Suppressor macrophage treated with lipopolysaccharide for 4 hours (primary cell): ENCODE measurements at places on chromosomes 2 and 18.

GRCh38 chr2:120963997-120964705 is 228.5 kb downstream of the GLI2 start:
- DNase-seq, result no peak

DNA sequence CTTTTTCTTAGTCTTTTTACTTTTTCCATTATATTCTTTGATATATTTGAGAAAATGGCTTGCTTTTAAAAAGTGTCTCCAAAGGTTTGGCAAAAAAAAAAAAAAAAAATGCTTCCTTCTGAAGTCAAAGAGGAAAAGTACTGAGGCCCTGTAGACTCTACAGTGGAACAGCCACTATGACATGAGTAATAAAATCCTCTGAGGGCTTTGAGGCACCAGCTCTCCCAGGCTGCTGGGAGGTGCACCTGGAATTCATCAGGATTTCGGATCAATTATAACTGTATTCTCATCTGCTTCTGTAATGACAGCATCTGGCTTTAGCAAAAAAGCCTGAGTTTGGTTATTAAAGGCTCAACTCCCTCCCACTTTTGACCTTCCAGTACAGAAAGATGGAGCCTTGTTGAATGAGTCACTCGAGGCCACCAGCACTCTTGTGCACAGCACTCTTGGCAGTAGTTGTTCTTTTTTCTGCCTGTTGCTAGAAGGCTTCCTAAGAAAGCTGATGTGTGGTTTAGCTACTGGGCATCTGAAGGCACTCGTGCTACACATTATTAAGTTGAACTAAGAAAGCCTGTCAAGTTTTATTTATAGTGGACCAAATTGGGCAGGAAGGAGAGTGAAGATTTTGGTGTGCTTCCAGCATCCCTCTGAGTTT is 131.3 kb downstream of the PRPF40A start:
- peak; percentile 56 for DNase-seq

DNA sequence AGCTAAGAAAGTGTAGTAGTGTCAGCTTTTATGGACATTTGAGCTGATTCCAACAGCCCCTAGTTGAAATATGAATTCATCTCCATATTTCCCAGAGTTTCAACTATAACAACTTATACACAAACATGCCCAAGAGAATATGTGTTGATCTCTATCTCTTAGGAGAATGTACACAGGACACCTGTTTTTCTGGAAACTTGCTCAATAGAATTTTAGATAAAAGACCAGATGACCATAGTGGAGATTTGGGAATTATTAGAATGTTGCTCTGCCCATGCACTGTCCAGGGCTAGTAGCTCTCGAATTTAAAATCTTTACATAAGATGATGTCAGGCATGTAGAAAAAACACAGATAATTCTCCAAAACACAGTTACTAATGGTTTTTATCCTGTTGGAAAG is 162.3 kb upstream of the VRK2 start:
- no peak for DNase-seq

GRCh38 chr2:178199334-178199733 is 5.0 kb downstream of the OSBPL6 start:
- no peak for DNase-seq

GRCh38 chr2:197803033-197803444 is 1.4 kb upstream of the PLCL1 start:
- DNase-seq, result peak; percentile 74

- DNase-seq, result no peak
Observed at GRCh38 chr2:144943986-144944385, 424.1 kb upstream of the ZEB2 start.

- DNase-seq, result no peak
Observed at GRCh38 chr2:50975546-50975945, 56.4 kb downstream of the NRXN1 start.

GRCh38 chr2:174568425-174568824 is 29.2 kb downstream of the WIPF1 start:
- peak; percentile 54 for DNase-seq

DNA sequence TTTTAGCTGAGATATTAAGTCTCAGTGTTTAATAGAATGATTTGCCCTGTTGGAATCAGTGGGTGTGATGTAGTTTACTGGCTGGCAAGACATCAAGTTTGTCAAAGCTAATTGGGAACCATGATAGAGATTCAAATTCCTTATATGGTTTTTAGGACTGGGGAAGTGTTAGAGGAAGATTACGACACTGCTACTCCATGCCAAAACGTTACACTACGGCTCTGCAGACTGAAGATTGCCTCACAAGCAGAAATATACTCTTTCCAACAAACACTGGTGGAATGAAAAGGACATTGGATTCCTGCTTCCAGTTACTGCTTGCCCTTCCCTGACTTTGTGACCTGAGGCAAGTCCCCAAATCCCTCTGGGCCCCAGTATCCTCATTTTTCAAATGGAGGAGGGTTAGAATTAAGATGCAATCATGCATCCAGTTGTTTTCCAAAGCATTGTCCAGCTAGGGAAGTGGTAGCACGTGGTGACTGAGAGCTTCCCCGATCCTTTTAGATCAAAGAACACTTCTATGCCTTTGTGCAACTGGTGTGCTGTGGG is 147.6 kb downstream of the CDC42EP3 start:
- peak; percentile 64 for DNase-seq

DNA sequence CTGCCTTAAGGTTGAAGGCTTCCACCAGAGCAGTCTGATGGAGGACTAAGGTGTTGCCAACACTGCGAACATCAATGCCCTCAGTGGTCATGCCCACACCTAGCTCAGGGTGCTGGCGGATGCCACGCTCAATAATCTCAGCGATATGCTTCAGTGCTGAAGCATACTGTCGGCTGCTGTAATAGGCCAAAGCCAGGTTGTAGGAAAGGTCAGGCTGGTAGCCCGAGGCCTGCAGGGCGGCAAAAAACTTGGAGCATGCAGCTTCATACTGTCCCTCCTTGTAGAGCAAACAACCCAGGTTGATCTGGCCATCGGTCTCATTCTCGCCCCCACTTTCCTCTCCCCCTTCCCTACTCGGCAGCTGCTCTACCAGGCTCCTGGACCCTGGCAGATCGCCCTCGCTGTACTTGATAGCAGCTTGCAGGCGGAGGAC is 159.4 kb downstream of the AGPS start:
- DNase-seq, result no peak

DNA sequence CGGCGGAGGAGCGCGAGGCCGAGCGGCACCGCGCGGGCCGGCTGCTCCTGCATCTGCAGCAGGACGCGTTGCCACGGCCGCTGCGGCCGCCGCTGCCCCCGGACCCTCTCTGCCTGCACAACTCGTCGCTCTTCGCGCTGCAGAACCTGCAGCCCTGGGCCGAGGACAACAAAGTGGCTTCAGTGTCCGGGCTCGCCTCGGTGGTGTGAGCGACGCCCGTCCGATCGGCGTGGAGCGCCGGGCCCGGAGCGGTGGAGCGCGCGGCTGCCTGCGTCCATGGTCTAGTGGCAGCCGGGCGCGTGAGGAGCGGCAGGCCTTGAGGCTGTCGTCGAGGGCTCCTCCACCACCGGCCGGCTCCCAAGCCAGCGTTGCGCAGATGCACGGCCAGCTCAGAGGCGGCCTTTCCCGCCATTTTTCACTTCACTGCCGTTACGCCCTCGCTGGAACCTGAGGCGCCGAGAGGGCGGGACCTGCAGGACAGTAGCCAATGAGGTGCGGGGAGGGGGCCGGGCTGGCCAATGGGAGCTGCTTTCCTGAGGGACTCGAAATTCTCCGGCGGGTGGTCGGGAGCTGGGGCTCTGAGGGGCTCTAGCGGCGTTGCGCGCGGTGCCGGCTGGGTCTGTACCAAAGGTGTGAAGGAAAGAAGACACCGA is 1.9 kb downstream of the TLX2 start:
- DNase-seq, result peak; percentile 65

DNA sequence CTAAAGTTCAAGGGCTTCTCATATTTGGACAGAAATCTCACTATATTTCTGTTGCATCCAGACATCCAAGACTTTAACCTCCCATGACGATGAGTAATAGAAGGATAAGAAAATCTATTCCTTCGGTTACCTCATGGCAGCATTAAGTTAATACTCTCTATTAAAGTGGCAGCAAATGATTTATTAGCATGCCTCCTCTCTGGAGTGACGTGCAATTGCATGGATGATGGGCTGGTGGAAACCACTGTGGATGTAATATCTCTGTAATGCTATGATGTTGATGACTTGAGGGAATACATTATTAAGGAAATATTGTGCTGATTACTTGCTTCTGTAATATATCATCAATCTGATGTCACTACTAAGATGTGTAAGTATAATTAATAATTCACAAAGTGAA is 336.8 kb downstream of the DSEL start:
- no peak for DNase-seq

- DNase-seq, result no peak
Observed at GRCh38 chr2:226893216-226893615, 57.4 kb downstream of the RHBDD1 start.

DNA sequence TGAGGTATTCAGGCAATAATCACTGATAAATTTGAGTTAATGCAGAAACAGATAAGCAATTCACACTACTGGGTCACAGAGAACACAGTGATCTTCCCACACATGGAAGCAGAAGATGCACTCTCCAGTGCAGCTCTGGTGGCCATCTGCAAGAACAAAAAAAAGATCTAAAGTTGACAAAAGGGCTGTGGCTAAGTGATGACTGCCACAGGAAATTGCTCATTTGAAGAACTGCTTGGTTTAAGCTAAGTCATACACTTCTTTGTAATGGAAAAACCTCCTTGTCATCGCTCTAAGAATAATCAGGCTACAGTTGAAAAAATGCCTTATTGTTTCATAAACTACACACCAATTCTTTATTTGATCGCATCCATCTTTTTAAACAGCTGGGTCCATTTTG is 115.1 kb downstream of the DTNB start:
- peak; percentile 89 for DNase-seq

DNA sequence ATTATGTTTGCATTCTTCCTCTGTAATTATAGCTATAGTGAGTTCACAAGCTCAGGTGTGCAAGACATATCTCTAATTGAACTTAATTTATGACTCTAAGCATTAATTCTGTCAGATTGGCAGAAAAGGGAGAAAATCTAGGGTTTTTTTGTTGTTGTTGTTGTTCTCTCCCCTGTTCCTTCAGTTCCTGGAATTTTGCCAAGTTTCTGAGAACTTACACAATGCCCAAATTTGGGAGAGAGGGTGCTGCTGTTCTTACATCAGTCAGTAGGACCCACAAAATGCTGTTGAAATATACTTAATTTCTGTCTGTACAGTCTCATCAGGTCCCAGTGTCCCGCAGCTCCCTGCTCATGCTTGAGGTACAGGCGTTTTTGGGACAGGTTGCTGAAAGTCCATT is 221.8 kb upstream of the RBMS1 start:
- DNase-seq, result no peak

GRCh38 chr18:36350251-36350651 is 52.7 kb downstream of the FHOD3 start:
- DNase-seq, result no peak
